ENCODE measurements at places on chromosomes 13 and 19. TPM values are rescaled to one million over a fixed set of nuclear protein-coding genes. Genes with fewer than 3 reads are reported as not detected.

ZNF415 gene
- total RNA-seq: not detected

PRR20C gene
- total RNA-seq: not detected

EFNA2 gene
- total RNA-seq: 2.2 TPM

UPF3A gene
- total RNA-seq: 34.6 TPM

ZNF28 gene
- 0.71 TPM for total RNA-seq

POU2F2 gene
- total RNA-seq: 0.43 TPM

MCF2L gene
- 0.45 TPM for total RNA-seq

All from A549 treated with Hydrocortisone at 1 μM for 4 hours (cell line).